HEK293T (cell line): ENCODE measurements at places on chromosomes 12 and 14.

GRCh38 chr14:24481622-24482324, 26.3 kb downstream of the CMA1 start:
- peak; percentile 84 for DNase-seq

- DNase-seq, result no peak
Observed at GRCh38 chr14:83614956-83615355, 1915.0 kb upstream of the FLRT2 start.

DNA sequence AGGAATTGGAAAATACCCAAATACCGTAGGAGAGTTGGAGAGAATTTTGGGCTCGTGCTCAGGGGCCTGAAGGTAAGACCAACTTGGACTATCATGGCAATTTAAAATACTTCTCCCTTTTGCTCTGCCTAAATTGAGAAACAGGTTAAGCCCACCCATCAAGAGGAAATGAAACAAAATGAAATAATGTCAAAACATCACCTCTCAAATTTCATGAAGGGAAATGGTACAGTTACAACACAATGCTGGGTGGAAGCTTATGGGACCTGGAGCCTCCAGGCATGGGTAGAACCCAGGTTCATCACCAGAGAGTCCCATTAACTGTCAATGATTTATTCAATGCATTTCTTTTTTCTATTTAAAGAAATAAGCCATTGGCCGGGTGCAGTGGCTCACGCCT, 33.7 kb downstream of the FOS start:
- no peak for DNase-seq

DNA sequence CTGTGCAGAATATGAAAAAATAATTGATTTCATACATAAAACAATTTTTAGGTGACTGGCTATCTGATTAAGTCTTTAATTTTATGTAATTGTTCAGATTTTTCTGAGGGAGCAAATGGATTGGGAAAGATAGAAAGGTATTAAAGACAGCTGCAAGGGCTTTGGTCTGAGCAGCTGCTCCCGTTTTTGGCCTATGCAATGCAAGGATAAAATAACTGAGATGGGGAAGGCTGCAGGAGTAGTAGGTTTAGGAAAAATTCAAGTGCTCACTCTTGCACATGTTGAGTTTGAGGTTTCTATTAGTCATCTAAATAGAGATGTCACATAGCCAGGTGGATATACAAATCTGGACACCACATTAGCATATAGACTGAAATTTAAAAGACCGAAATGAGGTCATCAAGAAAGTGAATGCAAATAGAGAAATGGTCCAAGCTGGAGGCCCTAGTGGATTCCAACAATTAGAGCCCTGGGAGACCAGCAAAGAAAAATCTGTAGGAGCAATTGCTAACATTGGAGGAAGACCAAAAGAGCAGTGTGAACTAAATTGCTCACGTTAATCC, 144.0 kb downstream of the PPFIA2 start:
- DNase-seq, result no peak

DNA sequence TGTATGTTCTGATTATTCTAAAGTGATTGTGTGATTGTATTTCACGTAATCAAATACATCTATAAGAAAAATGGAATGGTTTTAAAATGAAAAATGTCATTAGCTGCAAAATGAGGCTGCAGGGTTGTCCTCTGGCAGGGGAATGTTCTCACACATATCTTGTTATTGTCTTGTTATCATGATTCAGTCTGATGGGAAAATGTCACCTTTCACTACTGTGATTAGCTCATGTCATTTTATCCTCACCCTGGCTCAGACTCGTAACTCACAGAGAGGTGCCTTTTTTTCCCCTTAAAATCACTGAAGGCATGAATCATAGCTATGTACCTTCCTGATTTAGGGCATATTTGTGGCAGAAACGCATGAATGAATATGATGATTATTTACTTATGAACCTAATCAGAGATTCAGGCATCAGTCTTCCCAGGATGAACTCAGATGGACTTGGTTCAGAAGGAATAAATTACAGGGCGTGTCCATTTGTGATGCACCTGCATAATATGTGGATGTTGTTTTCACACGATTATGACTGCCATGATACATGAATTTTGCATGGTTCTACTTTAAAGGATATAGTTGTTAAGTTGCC, 1339.2 kb downstream of the AACS start:
- no peak for DNase-seq

- no peak for DNase-seq
Observed at GRCh38 chr14:94390372-94391086, 2.1 kb upstream of the SERPINA1 start.

GRCh38 chr14:75865531-75865930, 116.3 kb downstream of the TGFB3 start:
- DNase-seq, result no peak

DNA sequence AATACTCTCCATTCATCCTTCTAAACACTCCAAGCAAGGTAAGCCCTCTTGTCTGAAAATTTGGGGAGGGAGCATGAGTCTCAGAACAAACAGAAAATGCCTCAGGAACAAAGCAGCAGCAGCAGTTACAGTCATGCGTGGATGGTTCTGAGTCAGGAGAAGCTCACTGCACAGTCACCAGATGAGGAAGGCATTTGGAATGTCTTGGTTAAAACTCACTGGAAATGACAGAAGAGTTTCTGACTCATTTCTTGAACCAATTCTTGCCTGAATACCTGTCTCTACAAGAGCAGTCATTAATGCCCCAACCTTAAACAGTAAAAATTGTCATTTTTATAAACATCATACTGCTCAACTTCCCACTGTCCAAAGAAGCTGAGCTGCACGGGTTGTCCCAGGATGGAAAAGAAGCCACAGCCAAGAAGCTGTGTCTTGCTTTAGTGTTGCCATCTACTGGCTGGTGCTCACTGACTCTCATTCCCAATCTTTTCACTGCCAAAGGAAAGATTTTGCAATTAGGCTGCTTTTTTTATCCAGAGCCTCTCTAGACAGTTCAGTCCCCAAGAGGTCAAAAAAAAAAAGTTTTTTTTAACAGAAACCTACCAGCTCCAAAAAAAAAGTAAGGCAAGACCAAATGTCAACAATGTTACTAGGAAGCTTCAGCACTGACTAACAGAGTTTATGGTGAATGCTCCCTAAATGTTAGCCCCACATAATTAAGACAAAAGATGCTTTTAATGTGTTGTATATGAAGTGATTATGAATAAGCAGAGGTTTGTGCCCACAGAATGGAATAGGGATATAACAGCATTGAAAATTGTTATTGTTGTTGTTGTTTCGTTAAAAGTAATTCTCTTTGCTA, 40.4 kb downstream of the KICS2 start:
- peak; percentile 57 for DNase-seq

DNA sequence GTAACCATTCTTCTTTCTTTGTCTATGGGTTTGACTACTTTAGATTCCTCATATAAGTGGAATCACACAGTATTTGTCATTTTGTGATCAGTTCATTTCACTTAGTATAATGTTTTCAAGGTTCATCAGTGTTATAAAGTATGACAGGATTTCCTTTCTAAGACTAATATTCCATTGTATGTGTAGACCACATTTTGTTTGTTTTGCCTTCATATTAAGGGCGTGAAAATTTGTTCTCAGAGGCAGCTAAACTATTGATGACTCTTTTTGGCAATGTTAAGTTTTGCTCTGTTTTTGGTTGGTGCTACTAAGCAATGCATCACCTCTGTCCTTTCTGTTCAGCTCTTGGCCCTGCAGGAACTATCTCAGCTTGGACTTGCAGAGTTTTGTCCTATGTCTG, 1.7 kb upstream of the KLRG1 start:
- DNase-seq, result no peak

DNA sequence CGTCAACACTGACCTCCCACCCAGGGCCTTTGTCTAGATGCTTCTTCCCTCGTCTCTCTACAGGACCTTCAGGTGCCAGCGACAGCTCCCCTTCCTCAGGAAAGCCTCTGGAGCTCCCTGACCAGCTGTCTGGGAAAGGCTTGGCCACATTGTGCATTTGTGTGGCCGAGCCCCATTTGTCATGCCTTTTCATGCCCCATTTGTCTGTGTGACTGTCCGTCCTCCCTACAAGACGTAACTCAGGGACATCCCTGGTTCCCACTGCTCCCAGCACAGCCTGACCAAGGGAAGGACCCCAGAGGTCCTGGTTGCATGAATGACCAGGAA, 23.8 kb downstream of the ZFYVE21 start:
- DNase-seq, result no peak

- no peak for DNase-seq
Observed at GRCh38 chr12:50538182-50538581, 33.4 kb downstream of the DIP2B start.

GRCh38 chr14:106578481-106578880, 1052.1 kb downstream of the TMEM121 start:
- DNase-seq, result no peak

DNA sequence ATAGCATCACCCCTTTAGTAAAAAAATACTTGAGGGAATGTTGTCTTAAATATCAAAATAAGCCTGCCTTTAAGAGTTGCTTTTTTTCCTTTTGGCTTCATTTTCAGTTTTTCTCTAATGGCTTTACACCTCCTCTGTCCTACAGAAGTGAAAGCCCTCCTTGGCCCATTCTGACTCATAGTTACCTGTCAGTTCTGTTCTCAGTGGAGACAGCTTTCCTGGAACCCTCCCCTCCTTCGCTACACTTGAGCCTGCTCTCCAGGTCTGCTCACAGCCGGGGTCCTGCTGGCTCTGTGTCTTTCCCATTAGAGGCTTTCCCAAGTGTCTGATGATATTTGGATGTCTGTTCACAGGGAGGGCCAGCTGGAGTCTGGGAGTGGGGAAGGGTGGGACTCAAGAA, 84.0 kb downstream of the PELI2 start:
- no peak for DNase-seq

- no peak for DNase-seq
Observed at GRCh38 chr12:98656289-98657101, 11.4 kb downstream of the APAF1 start.

- no peak for DNase-seq
Observed at GRCh38 chr12:124530637-124531263, 36.7 kb downstream of the NCOR2 start.
